Transverse colon (tissue), 4 donors: ENCODE measurements at places on chromosomes 4 and X. TPM values are rescaled to one million over a fixed set of nuclear protein-coding genes. Genes with fewer than 3 reads are reported as not detected.

TMEM47 gene
- total RNA-seq = 14.9 TPM

TMEM35A gene
- 6.8 TPM for total RNA-seq

PGAM4 gene
- not detected for total RNA-seq

AVPR2 gene
- 9.8 TPM for total RNA-seq

TIGD4 gene
- 0.95 TPM for total RNA-seq

SSX4B gene
- total RNA-seq = not detected

SSX1 gene
- total RNA-seq = not detected

MAGEC2 gene
- total RNA-seq = not detected

DNA sequence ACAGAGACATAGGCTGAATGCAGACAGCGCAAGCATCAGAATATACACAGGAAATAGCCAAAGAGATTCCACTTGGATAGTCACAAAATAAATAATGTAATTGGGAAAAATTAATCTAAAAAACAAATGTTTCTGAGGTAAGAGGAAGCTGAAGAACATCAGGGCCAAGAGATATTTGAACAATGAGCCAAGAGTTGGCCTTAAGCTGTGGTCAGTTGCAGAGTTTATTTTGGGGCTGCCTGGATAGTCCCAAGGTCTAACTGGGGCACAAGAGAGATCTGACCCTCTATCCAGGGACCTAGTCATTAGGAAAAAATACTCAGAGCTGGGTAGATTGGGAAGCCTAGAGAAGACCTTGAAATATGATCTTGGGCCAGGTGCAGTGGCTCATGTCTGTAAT lies 31.3 kb upstream of the FGF16 start:
- no peaks in the 10 kb centered on the region for H3K36me3 ChIP-seq
- no peak overlapping the region for H3K4me3 ChIP-seq
- no peak for DNase-seq

DNA sequence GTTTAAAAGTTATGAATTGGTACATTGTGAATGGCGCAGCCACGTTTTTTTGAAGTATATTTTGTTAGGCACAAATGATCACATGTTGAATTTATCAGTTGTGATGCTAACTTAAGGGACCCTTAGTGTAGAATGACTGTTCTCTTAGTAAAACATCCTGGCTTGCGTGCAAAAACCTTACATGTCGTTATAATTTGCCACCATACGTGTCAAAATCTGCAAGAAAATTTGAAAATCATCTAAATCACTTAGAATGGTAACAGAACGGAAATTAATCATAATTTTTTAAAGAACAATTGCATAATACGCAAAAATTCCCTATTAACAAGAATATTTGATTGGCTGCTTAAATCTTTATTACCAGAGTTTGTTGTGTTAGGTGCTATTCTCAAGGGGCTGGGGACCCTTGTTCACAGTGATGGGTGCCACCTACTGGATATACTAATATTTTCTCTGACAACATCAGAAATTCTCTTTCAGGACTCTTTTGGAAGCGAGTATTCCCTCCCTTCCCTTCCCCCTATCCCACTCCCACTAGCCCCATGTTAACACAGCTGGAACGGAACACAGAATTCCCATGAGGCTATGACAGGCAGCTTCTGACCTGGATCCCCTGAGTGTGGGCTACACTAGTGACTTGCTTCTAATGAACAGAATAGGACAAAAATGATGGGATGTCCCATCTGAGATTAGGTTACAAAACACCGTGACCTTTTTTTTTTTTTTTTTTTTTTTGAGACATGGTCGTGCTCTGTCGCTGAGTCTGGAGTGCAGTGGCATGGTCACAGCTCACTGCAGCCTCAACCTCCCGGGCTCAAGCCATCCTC lies 71.8 kb downstream of the SUPT20HL2 start:
- DNase-seq = no peak
- no peak overlapping the region for H3K27ac ChIP-seq

DNA sequence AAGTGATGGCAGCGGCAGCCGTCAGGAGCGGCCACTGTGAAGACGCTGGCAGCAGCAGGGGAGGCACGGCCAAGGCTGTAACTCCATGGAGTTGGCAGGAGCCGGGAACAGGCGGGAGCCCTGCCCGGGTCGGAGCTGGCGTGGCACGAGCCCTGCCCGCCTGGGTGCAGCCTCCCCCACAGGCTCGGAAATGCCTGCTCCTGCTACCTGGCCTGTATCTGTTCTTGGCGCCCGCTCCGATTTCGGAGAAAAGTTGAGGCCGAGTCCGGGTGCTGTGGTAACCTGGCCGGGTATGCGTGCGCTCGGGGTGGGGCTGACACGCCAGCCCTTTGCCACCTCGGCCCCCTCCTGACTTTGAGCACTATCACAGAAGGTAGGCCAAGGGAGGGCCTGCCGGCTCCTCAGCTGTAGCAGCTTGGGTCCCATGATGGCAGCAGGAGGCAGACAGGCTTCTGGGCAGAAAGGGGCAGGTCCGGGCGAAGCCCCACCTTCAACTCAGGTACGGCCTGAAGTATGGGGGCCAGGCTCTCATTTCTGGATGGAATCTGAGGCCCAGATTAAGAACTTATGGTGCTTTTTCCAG lies 51.2 kb upstream of the SHISA3 start:
- H3K36me3 ChIP-seq = no peaks in the 10 kb centered on the region
- no peak overlapping the region for H3K27ac ChIP-seq
- DNase-seq = no peak
- peaks cover 5% of the 10 kb centered on the region for H3K27me3 ChIP-seq

- no peaks in the 10 kb centered on the region for H3K4me1 ChIP-seq
- peaks cover 35% of the 10 kb centered on the region for H3K36me3 ChIP-seq
- no peak overlapping the region for H3K4me3 ChIP-seq
- DNase-seq = no peak
- H3K27ac ChIP-seq = no peak overlapping the region
Observed at GRCh38 chr4:77742054-77742453, 77.1 kb downstream of the CNOT6L start.

- no peaks in the 10 kb centered on the region for H3K36me3 ChIP-seq
- H3K4me3 ChIP-seq = no peak overlapping the region
- no peaks in the 10 kb centered on the region for H3K4me1 ChIP-seq
- H3K27me3 ChIP-seq = no peaks in the 10 kb centered on the region
- no peak for DNase-seq
Observed at GRCh38 chrX:136021903-136022302, 36.7 kb downstream of the SLC9A6 start.

GRCh38 chr4:153004081-153004850 lies 68.1 kb downstream of the FHDC1 start:
- H3K4me1 ChIP-seq = no peaks in the 10 kb centered on the region
- H3K4me3 ChIP-seq = no peak overlapping the region
- H3K27ac ChIP-seq = no peak overlapping the region
- H3K27me3 ChIP-seq = no peaks in the 10 kb centered on the region
- no peaks in the 10 kb centered on the region for H3K36me3 ChIP-seq
- no peak for DNase-seq

DNA sequence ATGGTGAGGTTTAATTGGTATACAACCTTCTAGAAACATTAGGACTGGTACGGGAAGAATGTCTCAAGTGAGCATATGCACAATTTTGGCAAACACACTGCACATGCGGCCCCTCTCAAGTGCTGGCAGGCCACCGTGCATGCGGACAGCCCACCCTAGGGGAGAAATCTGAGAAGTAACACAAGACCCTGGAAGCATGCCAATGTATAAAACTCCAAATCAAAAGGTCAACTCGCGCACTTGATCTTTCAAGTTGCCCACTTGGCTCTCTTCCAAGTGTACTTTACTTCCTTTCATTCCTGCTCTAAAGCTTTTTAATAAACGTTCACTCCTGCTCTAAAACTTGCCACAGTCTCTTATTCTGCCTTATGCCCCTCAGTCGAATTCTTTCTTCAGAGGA lies 488.3 kb downstream of the CFAP47 start:
- no peaks in the 10 kb centered on the region for H3K27me3 ChIP-seq
- H3K4me3 ChIP-seq = no peak overlapping the region
- no peak overlapping the region for H3K27ac ChIP-seq

DNA sequence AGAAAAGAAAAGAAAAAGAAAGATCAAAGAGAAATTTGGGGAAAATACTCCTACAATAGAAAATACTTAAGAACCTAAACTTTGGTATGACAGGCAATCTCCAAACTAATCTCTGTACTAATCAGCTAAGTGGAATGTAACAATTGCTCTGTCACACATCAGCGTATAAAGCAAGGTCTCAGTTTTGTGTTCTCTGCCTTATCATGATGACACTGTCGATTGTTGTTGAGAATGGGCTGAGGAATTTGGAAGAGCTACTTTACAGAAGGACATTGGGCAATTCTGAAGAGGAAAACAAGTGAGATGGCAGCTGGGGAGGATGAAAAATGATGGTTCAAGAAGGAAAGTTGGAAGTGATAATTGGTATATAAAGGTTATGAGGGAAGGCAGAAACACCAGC lies 486.0 kb upstream of the HTR2C start:
- no peaks in the 10 kb centered on the region for H3K36me3 ChIP-seq
- H3K4me1 ChIP-seq = no peaks in the 10 kb centered on the region
- no peak overlapping the region for H3K27ac ChIP-seq
- no peaks in the 10 kb centered on the region for H3K27me3 ChIP-seq

- H3K4me3 ChIP-seq = peak within 1 kb of the TSS; percentile 51
- H3K36me3 ChIP-seq = no peaks in the 10 kb centered on the region
- H3K27ac ChIP-seq = peak within 1 kb of the TSS; percentile 81
- no peaks in the 10 kb centered on the region for H3K27me3 ChIP-seq
Observed at GRCh38 chr4:87529187-87529586, at the start of gene SPARCL1. SPARCL1 (minus strand) TSS chr4:87529376; CDS start chr4:87499574, 29,802 bp downstream.

DNA sequence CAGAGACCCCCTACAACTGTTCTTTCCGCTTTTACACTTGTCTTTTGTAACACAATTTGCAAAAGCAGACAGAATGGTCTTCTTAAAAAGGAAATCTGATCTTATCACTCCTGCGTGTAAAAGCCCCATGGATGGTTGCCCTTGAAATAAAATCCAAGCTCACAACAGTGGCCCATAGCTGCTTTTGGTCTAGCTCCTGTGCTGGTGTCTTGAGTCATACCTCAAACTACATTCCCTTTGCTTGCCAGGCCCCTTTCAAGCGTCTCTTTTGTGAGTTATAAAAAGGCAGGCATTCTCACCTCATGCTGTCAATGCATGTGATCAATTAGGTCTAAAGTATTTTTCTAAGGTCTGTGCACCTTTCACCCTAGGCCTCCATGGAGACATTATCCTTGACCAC lies 27.6 kb downstream of the HPGD start:
- H3K4me3 ChIP-seq = no peak overlapping the region
- DNase-seq = no peak
- no peak overlapping the region for H3K27ac ChIP-seq
- no peaks in the 10 kb centered on the region for H3K27me3 ChIP-seq
- no peaks in the 10 kb centered on the region for H3K36me3 ChIP-seq

DNA sequence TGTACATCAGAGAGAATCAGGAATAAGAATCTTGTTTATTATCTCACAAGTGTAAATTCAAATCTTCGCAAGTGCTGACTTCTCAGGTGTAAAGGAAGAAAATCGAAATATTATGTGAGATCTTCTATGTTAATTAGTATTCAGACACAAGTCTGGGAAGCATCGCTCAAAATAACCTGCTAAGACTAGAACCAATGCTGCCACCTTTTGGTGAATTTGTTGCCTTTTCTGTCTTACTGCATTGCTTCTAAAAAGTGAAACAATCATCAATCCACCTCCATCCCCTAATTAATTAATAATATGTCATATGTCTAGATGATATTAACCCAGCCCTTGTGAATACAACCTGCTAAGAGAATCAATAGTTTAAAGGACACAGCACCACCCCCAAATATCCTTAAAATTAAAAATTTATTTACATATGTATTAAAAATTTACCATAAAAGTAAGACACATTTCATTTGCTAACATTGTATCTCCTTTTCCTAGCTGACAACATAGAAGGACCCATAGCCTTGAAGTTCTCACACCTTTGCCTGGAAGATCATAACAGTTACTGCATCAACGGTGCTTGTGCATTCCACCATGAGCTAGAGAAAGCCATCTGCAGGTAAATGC lies 3.5 kb downstream of the EPGN start:
- no peaks in the 10 kb centered on the region for H3K4me1 ChIP-seq
- H3K27me3 ChIP-seq = no peaks in the 10 kb centered on the region
- no peak overlapping the region for H3K4me3 ChIP-seq
- H3K27ac ChIP-seq = no peak overlapping the region
- no peaks in the 10 kb centered on the region for H3K36me3 ChIP-seq

- H3K4me3 ChIP-seq = no peak overlapping the region
- no peak overlapping the region for H3K27ac ChIP-seq
- H3K4me1 ChIP-seq = no peaks in the 10 kb centered on the region
- no peaks in the 10 kb centered on the region for H3K36me3 ChIP-seq
Observed at GRCh38 chr4:68466185-68466584, 18.9 kb downstream of the TMPRSS11E start.

DNA sequence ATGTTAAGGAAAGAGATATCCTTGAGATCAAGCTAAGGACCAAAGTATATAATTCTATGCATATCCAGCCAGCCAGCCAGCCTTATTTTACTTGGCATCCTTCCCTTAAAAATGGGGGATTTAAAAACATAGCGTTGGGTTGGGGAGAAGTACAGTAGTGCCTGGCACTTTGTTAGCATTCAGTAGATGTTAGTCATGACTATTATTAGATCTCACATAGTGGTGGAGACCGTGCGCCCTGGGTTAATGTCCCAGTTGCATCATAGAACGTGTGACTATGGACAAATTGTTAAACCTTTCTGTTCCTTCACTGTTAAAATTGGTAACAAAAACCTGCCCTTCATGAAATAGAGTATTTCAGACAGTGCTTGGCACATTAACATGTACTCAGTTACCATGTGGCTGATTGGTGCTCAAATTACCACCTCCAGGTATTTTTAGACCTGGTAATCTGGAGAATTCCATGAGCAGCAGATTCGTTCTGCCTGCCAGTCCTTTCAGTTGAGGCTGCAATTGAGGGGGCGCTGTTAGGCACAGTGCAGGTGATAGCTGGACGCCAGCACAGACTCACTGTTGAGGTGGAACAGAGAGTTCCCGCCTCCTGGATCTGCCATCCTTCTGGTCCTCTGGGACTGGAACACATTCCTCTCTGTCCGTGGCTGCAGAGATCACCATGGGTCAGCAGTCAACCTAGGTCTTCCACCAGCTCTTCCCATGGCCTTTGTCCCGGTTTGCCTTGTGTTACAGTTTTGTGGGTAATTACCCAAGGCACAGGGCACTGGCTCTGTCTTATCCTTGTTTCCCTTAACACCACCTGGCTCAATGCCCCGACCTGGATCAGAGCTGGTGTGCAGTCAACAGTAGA lies 31.7 kb downstream of the RBBP7 start:
- no peaks in the 10 kb centered on the region for H3K27me3 ChIP-seq
- no peak overlapping the region for H3K27ac ChIP-seq
- peak; percentile 13 for DNase-seq
- H3K36me3 ChIP-seq = no peaks in the 10 kb centered on the region
- no peak overlapping the region for H3K4me3 ChIP-seq
- H3K4me1 ChIP-seq = peaks cover 4% of the 10 kb centered on the region
